Ureter (tissue), 1 donor: ENCODE measurements at places on chromosomes 4 and X.
A peak's percentile ranks its signal among the peaks of the same experiment; 100 is the strongest.

DNA sequence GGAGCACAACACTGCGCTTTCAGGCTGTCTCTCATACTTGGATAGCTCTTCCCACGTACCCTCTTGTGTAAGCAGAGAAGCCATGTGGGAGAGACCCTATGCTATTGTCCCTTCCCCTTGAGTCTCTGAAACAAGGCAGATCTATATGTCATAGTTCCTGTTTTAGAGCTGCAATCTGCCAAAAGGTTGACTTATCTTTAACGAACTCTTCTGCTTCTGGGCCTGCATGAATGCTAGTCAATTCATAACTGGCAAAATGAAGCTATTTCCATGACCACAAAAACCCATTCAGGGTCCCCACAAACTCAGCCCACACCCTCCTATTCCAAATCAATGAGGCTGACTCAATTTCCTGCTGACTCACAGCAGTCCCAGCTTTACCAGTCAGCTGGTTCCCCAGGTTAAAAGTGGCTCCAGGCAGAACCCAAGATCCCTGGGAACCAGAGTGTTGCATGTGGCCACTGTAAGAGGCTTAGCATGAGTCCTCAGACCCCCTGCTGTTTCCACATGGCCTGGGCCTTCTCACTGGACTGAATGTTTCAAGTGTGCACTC is 25.3 kb upstream of the SOD3 start:
- DNase-seq: no peak

- DNase-seq: no peak
These were observed 87.9 kb downstream of the TET2 start for GRCh38 chr4:105234582-105234981.

DNA sequence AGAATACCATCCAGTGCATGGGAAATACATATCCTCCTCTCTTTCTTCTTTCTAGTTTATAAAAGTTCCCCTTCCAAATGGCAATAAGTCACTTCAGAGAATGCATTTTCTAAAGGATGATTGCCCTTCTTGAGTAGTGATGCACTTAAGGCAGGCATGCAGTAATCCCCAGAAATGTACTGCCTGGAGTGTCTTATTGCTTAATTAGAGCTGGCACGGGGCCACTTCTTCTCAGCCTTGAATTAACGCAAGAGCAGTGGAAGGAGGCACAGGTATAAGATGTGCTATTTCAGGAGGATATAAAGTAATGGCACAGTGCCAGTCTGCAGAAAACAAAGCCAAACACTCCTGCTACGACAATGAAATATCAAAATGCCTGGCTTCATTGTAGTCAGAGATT is 371.4 kb upstream of the FAM241A start:
- no peak for DNase-seq

- no peak for DNase-seq
These were observed 437.5 kb upstream of the FGF16 start for GRCh38 chrX:77009691-77010090.

GRCh38 chrX:84709987-84710386 is 207.7 kb upstream of the HDX start:
- DNase-seq: no peak

DNA sequence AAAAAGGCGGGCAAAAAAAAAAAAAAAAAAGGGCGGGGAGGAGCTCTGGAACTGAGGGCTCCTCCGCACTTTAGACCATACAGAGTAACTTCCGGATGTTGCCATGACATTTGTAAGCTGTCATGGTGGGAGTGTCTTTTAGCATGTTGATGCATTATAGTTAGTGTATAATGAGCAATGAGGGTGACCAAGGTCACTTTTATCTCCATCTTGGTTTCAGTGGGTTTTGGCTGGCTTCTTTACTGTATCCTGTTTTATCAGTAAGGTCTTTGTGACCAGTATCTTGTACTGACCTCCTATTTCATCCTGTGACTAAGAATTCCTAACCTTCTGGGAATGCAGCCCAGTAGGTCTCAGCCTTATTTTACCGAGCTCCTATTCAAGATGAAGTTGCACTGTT is 193.4 kb downstream of the UGT8 start:
- no peak for DNase-seq

GRCh38 chrX:55342533-55343501 is 78.1 kb upstream of the PAGE3 start:
- DNase-seq: no peak

DNA sequence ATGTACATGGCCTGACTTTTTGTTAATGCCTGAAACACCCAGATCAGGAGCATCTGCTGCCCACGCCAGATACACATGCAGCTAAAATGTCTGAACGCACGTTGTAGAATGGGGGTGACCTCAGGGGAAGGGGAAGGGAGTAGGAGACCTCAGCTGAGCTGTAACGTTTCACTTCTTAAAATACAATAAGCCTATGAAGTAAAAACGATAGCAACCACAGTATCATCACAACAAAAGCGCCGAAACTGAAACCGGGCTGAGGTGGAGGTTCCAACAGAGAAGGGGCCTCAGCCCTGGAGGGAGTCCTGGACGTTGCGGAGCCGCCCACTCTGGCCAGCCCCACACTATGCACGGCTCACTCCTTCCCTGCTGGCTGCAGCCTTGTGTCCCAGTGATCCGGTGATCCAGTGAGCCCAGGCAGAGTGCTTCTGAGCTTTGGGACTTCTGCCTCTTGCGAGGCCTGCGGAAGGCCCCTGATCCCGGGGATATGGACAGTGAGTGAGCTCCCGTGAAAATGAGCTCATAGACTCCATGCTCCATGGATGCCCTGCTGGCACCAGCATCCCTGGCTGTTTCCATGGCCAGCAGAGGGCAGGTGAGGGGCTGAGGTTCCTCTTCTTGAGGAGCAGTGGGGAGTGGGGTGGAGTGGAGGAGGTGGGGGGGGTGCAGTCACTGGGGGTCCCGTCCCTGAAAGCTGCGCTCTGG is 52.0 kb downstream of the HMX1 start:
- peak; percentile 25 for DNase-seq

DNA sequence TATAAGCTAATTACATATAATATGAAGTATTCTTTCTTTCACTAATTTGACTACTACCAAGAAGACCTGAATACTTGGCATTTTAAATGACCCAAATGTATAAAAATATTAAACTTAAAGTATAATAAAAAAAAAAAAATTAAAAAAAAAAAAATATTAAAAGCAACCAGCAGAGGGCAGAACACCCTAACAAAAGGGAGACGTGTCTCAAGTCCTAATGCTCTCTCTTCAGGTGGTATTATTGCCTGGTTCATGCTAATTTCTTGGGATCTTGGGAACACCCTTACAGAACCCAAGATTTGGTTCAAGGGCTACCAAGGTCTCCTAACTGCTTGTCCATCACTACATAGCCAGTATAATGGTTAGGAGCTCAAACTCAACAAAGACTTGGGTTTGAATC is 754.8 kb downstream of the RAB28 start:
- DNase-seq: no peak

- no peak for DNase-seq
These were observed 60.3 kb upstream of the HSD17B10 start for GRCh38 chrX:53494436-53494835.

DNA sequence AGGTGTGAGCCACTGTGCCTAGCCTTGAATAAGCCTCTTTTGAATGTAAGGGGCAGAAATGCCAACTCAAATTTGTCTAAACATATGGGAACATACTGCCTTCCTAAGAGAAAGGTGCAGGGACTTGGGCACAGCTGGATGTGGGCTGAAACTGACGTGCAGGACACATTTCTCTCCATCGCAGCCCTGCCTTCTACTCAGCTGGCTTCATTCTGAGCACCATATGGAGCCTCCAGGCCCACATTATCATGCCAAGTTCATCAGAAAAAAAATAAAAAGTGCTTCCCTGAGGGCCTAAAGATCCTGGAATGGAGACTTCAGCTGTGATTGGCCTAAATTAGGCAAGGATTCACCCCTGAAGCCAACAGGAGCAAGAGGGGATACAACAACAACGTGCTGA is 386.2 kb downstream of the RAB28 start:
- DNase-seq: no peak

- DNase-seq: no peak
These were observed 55.3 kb downstream of the ASB9 start for GRCh38 chrX:15214588-15214987.

- no peak for DNase-seq
These were observed 351.9 kb upstream of the FAT1 start for GRCh38 chr4:187075514-187075913.

DNA sequence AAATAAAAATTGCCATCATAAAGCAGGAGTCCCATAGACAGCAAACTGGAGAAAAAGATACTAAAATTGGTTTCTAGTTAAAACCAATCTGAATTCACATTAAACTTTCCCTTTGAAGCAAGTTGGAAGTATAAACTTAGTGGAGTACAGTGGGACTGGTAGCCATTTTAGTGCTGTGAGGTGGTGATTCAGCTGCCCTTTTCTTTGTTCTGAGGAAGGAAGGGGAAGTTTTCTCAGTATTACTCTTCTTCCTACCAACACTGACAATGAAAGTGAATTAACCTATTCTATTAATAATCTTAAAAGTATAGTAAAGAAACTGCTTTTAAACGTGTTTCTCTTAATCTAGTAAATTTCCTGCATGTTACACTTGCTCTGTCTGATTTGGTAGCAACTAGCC is 36.7 kb downstream of the SLC9A6 start:
- DNase-seq: no peak

GRCh38 chr4:184007891-184008290 is 102.8 kb downstream of the STOX2 start:
- DNase-seq: no peak
